ENCODE measurements at places on chromosomes 4 and X.

- no peak overlapping the region for H3K27ac ChIP-seq
- no peak overlapping the region for H3K4me3 ChIP-seq
- no peaks in the 10 kb centered on the region for H3K36me3 ChIP-seq
- H3K4me1 ChIP-seq: no peaks in the 10 kb centered on the region
These were observed 100.1 kb upstream of the RBPJ start for GRCh38 chr4:26220696-26221095.

DNA sequence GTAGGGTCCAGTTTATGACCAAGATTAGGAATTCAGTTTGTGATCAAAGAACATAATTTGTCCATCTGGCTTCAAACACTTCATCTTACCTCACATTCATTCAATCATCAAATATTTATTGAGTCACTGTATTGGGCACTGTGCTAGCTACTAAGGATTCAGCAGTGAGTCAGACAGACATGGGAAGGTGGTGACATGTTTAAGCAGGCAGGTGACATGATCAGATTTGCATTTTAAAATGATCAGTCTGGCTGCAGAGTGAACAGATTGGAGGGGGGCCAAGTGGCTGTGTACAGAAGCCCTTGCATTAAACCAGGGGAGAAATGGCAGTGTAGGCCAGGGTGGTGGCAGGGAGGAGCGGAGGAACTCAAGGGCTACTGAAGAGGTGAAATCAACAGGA is 25.1 kb upstream of the APLN start:
- no peak for DNase-seq
- H3K4me1 ChIP-seq: no peaks in the 10 kb centered on the region
- H3K27ac ChIP-seq: no peak overlapping the region
- no peaks in the 10 kb centered on the region for H3K36me3 ChIP-seq
- no peak overlapping the region for H3K4me3 ChIP-seq

DNA sequence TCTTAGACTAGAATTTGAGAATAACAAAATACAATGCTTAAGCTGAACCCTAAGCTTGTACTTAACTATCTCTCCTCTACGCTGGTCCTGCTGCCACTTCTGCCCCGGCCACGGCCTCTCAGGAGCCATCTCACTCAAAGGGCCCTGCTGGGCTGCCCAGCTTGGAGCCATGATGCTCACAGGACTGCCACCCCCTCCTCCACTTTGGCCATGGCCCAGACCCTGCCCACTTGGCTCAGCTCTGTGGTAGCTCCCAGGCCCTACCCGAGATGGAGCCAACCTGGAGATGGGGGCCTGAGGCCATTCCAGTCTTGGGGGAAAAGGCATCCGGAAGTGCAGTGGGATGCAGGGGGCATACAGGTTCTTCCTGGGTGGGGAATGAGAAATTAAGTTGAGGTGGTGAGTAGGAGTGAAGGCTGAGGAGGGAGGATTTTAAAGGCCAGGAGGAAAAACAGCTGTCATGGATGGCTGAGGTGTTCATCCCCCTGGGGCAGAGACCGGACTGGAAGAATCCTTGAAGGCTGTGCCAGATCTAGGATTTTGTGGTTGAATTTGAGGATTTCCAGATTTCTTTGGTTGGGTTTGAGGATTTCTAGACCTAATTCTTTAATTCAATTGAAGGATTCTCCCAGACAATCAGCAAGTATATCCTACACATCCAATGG is 824 bp downstream of the SASH3 start:
- no peaks in the 10 kb centered on the region for H3K27me3 ChIP-seq
- peak overlapping the region; percentile 7 for H3K4me3 ChIP-seq
- H3K4me1 ChIP-seq: no peaks in the 10 kb centered on the region
- peak overlapping the region; percentile 49 for H3K27ac ChIP-seq
- no peak for DNase-seq
- no peaks in the 10 kb centered on the region for H3K36me3 ChIP-seq

GRCh38 chrX:154426916-154427770 is 1.3 kb upstream of the ATP6AP1 start:
- no peak overlapping the region for H3K4me3 ChIP-seq
- H3K27ac ChIP-seq: no peak overlapping the region
- peaks cover 29% of the 10 kb centered on the region for H3K4me1 ChIP-seq
- no peak for DNase-seq
- H3K27me3 ChIP-seq: no peaks in the 10 kb centered on the region

DNA sequence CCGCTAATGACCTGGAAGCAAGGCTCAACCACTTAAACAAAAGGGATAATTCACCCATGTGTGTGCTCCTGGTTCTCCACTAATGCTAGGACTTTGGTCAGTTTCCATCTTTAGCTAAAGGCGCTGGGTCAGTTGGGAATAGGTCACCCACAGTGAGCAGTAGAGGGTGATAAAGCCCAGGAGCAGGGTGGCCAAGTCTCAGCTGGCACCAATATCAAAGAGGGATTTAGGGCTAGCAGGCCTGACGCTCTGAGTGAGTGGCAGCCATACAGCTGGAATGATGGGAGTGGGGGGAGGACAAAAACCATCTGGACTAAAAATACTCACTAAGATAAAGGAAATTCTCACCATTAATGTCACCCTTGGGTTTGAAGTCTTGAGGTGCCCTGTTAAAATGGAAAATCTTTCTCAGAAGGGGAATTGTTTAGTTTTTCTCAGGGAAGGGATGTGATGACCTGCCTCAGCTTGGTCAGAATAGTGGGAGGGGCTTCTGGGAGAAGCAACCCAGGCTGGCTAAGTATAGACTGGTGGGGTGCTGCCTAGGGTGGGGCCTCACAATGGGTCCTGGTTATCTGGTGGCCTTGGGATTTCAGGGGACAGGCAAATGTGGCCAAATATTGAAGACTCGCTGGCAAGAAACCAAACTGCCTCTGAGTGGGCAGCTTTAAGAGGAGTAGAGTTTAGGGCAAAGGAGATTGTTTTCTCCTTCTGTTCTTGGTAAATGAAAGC is 47.1 kb downstream of the TSC22D3 start:
- peaks cover 91% of the 10 kb centered on the region for H3K4me1 ChIP-seq
- peak overlapping the region; percentile 64 for H3K27ac ChIP-seq
- H3K27me3 ChIP-seq: no peaks in the 10 kb centered on the region
- H3K36me3 ChIP-seq: no peaks in the 10 kb centered on the region
- DNase-seq: no peak
- no peak overlapping the region for H3K4me3 ChIP-seq

DNA sequence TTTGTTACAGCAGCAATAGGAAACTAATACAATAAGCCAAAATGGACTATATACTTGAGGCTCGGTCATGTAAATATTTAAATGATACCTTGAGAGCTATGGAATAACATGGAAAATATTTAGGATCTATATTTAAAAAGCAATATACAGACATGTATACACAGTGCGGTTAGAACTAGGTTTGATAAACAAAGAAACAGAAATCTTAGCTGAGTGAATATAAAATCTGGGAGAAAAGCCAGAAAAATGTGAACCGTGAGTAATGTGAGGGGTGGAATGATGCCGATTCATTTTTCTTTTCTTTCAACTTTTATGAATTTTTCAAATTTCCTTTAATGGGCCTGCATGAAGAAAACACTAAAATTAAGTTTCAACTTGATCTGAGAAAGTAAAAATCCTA is 104.1 kb downstream of the ATXN3L start:
- H3K27me3 ChIP-seq: no peaks in the 10 kb centered on the region
- H3K27ac ChIP-seq: no peak overlapping the region
- no peak for DNase-seq
- no peaks in the 10 kb centered on the region for H3K4me1 ChIP-seq

DNA sequence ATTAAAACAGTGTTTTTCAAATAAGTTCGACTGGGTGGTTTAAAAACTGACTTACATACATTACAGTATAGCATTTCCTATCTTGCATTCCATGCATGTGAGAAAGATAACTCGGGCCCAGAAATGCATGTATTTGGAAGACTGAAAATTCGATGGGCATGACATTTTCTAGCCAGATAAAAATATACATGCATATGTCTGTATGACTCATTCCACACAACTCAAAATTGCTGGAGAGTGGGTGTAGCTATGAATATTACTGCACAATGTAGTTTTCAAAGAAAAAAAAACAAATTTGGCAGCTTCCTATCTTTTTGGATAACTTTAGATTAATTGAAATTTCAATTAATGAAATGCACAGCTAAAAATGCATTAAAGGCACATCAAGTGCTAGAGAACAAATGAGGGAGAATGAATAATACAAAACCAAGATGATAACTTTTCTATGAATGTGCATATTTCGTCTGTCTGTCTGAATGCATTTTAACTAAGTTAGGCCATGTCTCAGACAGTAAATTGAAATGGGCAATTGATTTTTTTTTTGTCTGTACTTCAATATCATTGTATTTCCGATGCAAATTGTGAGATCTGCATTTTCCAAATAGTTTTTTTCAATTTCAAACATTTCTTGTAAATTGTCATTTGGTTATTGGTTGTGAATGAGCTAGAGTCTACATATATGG is 54.5 kb upstream of the GABRA2 start:
- H3K4me1 ChIP-seq: no peaks in the 10 kb centered on the region
- H3K4me3 ChIP-seq: no peak overlapping the region
- no peak for DNase-seq
- H3K27me3 ChIP-seq: no peaks in the 10 kb centered on the region
- H3K27ac ChIP-seq: no peak overlapping the region
- H3K36me3 ChIP-seq: no peaks in the 10 kb centered on the region

- H3K4me3 ChIP-seq: no peak overlapping the region
- H3K27me3 ChIP-seq: no peaks in the 10 kb centered on the region
- H3K27ac ChIP-seq: no peak overlapping the region
- H3K4me1 ChIP-seq: no peaks in the 10 kb centered on the region
- no peaks in the 10 kb centered on the region for H3K36me3 ChIP-seq
These were observed 401.5 kb upstream of the DIPK2B start for GRCh38 chrX:45602151-45602550.

GRCh38 chr4:99879458-99879857 is 14.8 kb downstream of the LAMTOR3 start:
- DNase-seq: no peak
- H3K27ac ChIP-seq: no peak overlapping the region
- H3K4me3 ChIP-seq: no peak overlapping the region
- no peaks in the 10 kb centered on the region for H3K27me3 ChIP-seq
- peaks cover 14% of the 10 kb centered on the region for H3K36me3 ChIP-seq

- H3K4me3 ChIP-seq: no peak overlapping the region
- H3K27me3 ChIP-seq: no peaks in the 10 kb centered on the region
- peaks cover 14% of the 10 kb centered on the region for H3K4me1 ChIP-seq
- H3K27ac ChIP-seq: no peak overlapping the region
- DNase-seq: no peak
- peaks cover 20% of the 10 kb centered on the region for H3K36me3 ChIP-seq
These were observed 47.6 kb downstream of the MTHFD2L start for GRCh38 chr4:74205559-74205958.

DNA sequence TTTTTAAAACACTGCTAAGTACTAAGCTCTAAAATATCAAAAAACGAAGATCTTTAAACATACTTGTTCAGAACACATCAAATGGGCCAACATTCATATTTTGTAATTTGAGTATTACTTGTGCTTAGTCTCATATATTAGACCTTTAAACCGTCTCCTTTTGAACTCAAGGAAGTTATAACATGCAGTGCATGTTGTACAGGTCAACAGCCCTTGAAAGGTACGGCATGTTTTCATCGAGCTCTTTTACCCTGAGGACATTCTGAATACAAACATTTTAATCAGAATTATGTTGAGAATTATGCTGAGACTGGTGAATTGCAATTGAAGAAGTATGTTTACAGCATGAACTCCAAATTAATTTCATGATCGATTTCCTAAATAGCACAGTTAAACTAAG is 7.0 kb upstream of the ASB11 start:
- H3K36me3 ChIP-seq: peaks cover 41% of the 10 kb centered on the region
- no peak overlapping the region for H3K27ac ChIP-seq
- no peak for DNase-seq
- H3K27me3 ChIP-seq: no peaks in the 10 kb centered on the region
- no peak overlapping the region for H3K4me3 ChIP-seq

DNA sequence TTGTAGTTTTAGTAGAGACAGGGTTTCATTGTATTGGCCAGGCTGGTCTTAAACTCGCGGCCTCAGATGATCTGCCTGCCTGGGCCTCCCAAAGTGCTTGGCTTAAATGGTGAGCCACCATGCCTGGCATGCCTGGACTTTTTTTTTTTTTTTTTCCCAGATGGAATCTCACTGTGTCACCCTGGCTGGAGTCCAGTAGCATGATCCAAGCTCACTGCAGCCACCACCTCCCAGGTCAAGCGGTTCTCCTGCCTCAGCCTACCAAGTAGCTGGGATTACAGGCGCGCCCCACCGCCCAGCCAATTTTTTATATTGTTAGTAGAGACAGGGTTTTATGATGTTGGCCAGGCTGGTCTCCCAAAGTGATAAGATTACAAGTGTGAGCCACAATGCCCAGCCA is 8.4 kb downstream of the UBE2K start:
- H3K36me3 ChIP-seq: peaks cover 14% of the 10 kb centered on the region
- peaks cover 59% of the 10 kb centered on the region for H3K4me1 ChIP-seq
- no peak overlapping the region for H3K4me3 ChIP-seq
- H3K27ac ChIP-seq: peak overlapping the region; percentile 50

DNA sequence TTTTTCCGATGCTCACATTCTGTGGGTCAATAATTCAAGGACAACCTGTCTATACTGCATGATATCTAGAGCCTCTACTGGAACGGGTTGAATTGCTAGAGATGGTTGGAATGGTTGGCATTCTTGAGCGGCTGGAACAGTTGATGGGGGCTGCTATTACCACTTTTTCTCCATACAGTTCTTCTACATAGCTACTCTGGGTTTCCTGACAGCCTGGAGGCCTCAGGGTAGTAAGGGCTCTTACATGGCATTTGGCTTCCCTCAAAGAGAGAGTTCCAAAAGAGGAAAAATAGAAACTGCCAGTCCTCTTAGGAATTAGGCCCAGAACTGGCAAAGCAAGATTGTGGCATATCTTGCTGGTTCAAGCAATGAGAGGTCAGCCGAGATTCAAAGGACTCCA is 53.1 kb downstream of the NAA11 start:
- H3K4me1 ChIP-seq: no peaks in the 10 kb centered on the region
- no peaks in the 10 kb centered on the region for H3K36me3 ChIP-seq
- no peak overlapping the region for H3K27ac ChIP-seq
- no peak overlapping the region for H3K4me3 ChIP-seq

GRCh38 chr4:32962100-32962499 is 2241.9 kb downstream of the PCDH7 start:
- no peaks in the 10 kb centered on the region for H3K4me1 ChIP-seq
- no peak overlapping the region for H3K27ac ChIP-seq
- no peaks in the 10 kb centered on the region for H3K36me3 ChIP-seq
- DNase-seq: no peak
- no peak overlapping the region for H3K4me3 ChIP-seq
- no peaks in the 10 kb centered on the region for H3K27me3 ChIP-seq

- DNase-seq: no peak
- no peaks in the 10 kb centered on the region for H3K4me1 ChIP-seq
- no peaks in the 10 kb centered on the region for H3K27me3 ChIP-seq
- no peaks in the 10 kb centered on the region for H3K36me3 ChIP-seq
- no peak overlapping the region for H3K4me3 ChIP-seq
- no peak overlapping the region for H3K27ac ChIP-seq
These were observed 1082.3 kb upstream of the PABPC4L start for GRCh38 chr4:135283934-135284333.

GRCh38 chr4:83890816-83891215 is 354.9 kb downstream of the GPAT3 start:
- H3K27me3 ChIP-seq: no peaks in the 10 kb centered on the region
- no peak for DNase-seq
- H3K4me3 ChIP-seq: no peak overlapping the region
- no peaks in the 10 kb centered on the region for H3K4me1 ChIP-seq
- H3K36me3 ChIP-seq: no peaks in the 10 kb centered on the region

Data from stomach (tissue), 19 donors.